ENCODE measurements at places on chromosomes 7 and 10.

DNA sequence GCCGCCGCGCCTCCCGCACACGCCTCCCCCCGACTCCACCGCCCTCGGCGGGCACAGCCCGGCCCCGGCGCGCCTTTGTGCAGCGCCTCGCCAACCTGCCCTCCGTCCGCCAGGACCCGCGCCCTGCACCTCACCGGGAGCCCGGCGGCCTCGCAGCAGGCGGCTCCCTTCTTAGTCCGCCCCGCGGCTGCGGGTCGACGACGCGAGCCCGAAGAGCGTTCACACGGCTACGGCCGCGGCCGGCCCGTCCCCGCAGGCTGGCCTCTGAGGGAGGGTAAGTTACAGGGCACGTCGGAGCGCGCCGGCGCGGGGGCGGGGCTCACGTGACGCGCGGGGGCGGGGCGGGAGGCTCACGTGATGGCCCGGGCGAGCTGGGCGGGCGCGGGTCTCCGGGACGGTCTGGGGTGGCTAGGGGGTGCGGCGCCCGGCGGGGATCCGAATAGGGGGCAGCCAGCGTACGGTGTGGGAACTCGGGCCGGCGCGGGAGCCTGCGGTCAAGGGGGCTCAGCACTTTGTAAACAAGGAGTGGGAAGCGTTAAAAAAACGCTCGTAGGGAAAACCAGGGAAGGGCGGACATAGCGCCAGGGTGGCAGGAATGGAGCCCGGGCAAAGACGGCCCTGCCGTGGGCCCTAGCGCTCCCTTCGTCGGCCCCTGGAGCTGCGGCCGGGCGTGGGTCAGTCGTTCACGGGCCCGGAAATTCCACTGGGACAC lies at the start of gene ARHGAP12:
ARHGAP12 (minus strand) TSS at position 283 of the 712 bp plus-strand sequence. CDS start 19,976 bp downstream, outside the sequence.
- peak; percentile 78 for DNase-seq

DNA sequence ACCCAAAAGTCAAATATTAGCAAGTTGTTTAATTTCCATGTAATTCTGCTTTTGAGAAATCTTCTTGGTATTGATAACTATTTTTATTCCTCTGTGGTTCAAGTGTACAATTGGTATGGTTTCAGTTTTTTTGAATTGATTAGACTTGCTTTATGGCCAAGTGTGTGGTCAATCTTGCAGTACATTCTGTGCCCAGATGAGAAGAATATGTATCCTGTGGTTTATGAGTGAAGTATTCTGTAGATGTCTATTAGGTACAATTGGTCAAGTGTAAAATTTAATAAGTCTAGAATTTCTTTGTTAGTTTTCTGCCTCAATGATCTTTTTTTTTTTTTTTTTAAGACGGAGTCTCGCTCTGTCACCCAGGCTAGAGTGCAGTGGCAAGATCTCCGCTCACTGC lies 36.6 kb upstream of the C7orf33 start:
- no peak for DNase-seq

DNA sequence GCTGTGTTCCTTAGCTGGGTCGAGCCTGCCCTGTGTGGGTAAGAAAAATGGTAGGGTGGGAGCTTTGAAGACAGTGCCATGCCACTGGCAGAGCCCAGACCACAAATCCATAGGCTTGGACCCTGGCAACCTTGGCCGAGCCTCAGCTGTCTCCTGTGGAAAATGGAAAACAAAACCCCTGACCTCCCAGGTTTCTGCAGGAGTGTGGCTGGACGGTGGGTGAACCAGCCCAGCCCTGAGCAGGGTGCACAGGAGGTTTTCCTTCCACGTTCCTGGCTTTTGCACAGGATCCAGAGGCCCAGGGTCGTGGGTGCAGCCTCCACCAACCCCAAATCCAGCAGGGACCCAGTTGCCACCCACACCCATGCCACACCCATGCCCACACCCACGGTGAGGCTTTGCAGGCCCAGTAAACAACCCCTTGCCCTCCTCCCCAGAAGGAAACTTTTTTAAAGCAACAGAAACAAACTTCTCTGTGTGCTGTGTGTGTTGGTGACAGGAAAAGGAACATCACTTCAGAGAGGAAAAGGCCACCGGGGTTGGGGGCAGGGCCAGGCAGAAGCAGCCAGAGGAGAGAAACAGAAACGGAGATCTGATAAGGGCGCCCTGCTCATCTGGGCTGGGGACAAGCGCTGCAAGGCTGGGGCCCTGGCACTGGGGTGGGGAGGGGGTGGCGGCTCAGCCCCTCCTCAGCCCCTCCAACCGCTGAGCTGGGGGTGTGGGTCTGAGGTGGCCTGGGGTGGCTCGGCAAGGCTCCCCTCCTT lies 20.7 kb upstream of the ZMIZ1 start:
- DNase-seq, result peak; percentile 84

DNA sequence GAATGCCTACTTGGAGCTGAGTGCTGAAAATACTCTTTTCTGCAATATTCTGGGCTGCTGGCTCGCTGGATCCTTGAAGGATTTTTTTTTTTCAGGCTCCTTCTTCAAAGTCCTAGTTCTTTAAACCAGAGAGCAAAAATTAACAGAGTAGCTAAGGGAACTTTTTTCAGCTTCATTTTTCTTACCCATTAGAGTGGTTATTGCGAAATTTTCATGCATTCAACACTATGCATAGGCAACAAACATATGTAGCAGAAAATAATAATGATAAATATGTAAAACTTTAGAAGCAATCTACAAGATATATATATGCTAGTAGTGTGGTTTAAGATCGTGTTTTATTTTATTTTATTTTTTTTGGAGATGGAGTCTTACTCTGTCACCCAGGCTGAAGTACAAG lies 264.6 kb downstream of the SFMBT2 start:
- DNase-seq, result no peak

GRCh38 chr10:76080991-76081390 lies 649.6 kb downstream of the LRMDA start:
- DNase-seq, result no peak

- no peak for DNase-seq
These were observed 6.8 kb upstream of the CCNY start for GRCh38 chr10:35329520-35329919.

DNA sequence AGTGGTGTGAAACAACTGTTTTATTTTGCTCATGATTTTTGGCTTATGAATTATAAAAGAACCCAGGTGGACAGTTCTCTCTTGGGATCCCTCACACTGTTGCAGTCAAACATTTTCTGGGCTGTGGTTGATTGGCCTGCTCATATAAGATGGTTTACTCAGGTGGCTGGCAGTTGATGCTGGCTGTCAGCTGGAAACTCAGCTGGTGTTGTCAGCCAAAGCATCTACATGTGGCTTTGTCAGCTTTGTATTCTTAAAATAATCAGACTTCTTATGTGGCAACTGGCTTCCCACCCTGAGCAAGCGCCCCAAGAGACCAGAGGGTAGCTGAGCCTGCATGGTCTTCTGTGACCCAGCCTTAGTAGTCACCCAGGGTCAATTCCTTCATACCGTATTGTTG lies 534.7 kb downstream of the NRG3 start:
- no peak for DNase-seq

DNA sequence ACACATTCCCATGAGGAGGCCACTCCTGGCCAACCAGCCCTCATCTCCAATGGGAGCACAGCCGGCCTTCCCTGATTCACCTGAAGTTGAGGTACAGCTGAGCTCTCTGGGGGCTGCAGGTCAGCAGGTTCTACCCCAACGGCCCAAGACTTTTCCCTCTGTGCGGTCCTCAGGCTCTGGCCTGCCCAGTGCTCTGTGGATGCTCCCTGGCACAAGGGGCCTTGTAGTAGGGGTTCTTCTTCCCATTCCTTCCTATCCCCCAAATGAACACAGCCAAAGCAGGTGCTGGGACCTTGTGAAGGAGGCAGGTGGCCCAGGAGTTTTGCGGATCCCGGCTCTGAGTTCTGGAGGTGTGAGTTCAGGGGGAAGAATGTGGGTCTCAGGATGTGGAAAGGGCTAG lies 72.2 kb downstream of the PLXNA4 start:
- DNase-seq, result no peak

GRCh38 chr10:19782430-19783089 lies 33.7 kb upstream of the PLXDC2 start:
- no peak for DNase-seq

- no peak for DNase-seq
These were observed 530.1 kb upstream of the FOXK1 start for GRCh38 chr7:4151926-4152549.

DNA sequence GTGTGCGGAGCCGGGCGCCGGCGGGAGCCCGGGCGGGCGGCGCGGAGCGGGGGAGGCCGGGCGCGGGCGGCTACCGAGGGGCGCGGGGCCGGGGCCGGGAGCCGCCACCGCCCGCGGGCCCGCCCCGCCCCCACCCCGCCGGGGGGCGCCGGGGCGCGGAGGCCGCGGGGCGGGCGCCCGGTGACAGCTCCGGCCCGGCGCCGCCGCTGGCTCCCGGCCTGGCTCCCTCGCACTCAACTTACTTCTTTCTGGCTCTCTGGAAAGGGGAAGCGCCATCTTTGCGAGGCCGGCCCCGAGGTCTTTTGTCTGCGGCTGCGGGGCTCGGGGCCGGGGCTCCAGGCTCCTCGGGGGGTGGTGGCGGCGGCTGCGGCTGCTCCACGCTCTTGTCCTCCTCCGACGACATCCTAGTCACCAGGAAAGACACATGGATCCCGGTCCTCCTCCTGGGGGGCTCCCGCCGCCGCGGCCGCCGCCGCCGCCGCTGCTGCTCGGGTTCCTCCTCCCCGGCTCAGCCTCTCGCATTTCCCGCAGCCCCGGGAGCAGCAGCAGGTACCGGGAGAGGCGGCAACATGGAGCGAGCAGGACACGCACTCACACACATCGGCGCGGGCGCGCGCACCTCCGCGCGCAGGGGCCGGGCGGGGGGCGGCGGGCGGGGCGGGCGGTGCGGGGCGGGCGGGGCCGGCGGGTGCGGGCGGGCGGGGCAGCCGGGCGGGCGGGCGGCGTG lies at the start of gene KMT2C:
KMT2C (minus strand) TSS at position 620 of the 727 bp plus-strand sequence; CDS start at position 403, 217 bp downstream.
- DNase-seq, result peak; percentile 56

- no peak for DNase-seq
These were observed 57.4 kb upstream of the ADRB1 start for GRCh38 chr10:113986316-113986715.

GRCh38 chr10:31836569-31837406 lies 91.8 kb downstream of the ARHGAP12 start:
- peak; percentile 15 for DNase-seq

Measured in activated naive CD4-positive, alpha-beta T cell treated with anti-CD3 and anti-CD28 coated beads for 36 hours (primary cell).